Skeletal muscle tissue (tissue), 5 donors: ENCODE measurements at places on chromosomes 2 and 18. TPM values are rescaled to one million over a fixed set of nuclear protein-coding genes. Genes with fewer than 3 reads are reported as not detected.

The PAX8 gene
- total RNA-seq, result not detected

The ESCO1 gene
- total RNA-seq, result 13.6 TPM

The CDH19 gene
- total RNA-seq, result 3.1 TPM

The REG3G gene
- total RNA-seq, result not detected

The CCDC102B gene
- total RNA-seq, result 21.9 TPM

The UGT1A3 gene
- not detected for total RNA-seq

The CCBE1 gene
- 2.6 TPM for total RNA-seq

The FAM124B gene
- total RNA-seq, result 12.5 TPM

The KIF5C gene
- 1.0 TPM for total RNA-seq

The ZNF516 gene
- total RNA-seq, result 33.9 TPM

The AMMECR1L gene
- total RNA-seq, result 9.9 TPM

The NMUR1 gene
- 0.52 TPM for total RNA-seq

The ASXL2 gene
- 4.7 TPM for total RNA-seq

The DIPK1C gene
- total RNA-seq, result 5.2 TPM

The MALL gene
- total RNA-seq, result 8.9 TPM
